ENCODE measurements at places on chromosomes 12 and 14.
A peak's percentile ranks its signal among the peaks of the same experiment; 100 is the strongest.

- DNase-seq = peak; percentile 23
Measured at GRCh38 chr14:67510121-67510520, 21.6 kb upstream of the TMEM229B start.

- peak; percentile 19 for DNase-seq
Measured at GRCh38 chr14:33799705-33800570, 150.9 kb downstream of the EGLN3 start.

- DNase-seq = no peak
Measured at GRCh38 chr12:131176926-131177325, 223.2 kb downstream of the ADGRD1 start.

- DNase-seq = no peak
Measured at GRCh38 chr14:89637581-89637980, 220.5 kb upstream of the FOXN3 start.

GRCh38 chr12:31560516-31560915 lies 30.4 kb downstream of the DENND5B start:
- DNase-seq = no peak

- DNase-seq = no peak
Measured at GRCh38 chr12:44117337-44117736, 281.5 kb downstream of the TMEM117 start.

DNA sequence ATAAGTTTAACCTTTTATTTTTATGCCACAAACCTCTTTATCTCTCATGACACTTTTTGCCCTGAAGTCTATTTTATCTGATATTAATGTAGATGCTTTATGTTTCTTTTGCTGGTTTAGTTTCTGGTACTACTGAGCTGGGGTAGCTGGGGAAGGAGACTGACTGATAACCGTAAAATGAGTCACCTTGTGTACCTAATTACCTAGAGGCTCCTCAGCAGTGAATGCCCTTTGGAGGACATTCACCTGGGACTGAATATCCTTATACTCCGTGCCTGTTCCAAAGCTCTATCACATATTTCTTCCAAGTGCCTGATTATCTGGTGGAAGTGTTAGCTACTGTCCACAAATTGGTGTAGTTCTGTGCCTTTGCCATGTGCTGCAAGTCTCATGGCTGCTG lies 13.9 kb downstream of the ATL1 start:
- DNase-seq = no peak

DNA sequence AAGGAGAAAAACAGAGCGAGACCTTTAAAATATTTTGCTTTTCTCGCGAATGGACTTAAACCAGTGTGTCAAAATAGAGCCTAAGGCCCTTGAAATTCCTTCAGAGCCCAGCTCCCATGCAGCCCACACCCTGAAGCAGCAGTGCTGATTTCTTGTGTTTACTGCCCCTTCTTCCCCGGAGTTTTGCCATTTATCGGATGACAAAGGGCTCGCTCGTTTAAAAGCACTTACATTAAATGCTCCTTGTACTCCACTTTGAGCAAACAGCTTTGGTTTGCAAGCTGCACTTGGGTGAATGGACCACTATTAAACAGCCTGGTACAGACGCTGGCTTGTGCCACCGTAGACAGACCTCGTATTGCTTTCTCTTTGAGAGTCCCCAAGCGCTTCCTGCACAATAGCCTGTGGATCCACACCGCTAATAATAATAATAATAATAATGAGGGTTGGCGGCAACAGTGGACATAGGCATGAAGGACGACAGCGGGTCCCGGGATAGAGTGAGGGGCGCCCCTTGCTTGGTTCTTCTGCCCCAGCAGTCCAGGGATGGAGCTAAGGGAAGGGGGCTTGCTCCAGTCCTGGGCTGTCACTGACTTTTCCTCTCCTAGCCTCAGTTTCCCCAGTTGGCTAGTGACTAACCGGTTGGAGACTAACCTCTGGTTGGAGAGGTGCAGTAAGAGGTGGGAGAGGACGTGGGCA lies 6.6 kb downstream of the DLK1 start:
- no peak for DNase-seq

DNA sequence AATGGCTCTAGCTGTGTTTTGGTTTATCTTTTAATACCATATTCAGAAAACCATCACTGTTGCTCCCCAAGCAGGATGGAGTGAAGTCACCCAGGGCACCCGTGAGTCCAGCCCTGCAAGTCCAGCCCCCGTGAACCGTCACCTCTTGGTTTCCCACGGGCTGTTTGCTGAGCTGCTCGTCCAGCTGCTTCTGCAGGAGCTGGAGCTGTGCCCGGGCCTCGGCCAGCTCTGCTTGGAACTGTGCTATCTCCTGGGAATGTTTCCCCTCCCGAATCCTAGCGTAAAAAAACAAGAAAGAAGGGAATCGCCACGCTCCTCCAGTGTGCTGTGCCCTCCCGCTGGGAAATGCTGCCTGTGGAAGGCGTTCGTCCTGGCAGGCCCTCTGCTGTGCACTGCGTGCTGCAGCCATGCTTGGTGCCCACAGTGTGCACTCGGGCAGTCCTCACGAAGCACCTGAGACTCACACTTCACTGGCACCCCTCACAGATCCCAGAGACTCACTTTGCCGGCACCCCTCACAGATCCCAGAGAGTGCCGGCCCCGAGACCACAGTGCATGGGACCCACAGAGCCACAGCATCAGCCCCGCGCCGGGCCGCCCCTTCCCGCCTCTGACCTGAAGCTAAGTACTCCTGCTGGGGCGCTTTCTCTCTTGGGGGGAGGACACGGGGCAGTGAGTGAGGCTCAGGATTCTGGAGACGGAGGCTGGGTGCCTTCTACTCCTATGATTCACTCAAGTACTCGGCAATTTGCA lies 15.4 kb upstream of the ANKLE2 start:
- DNase-seq = no peak

DNA sequence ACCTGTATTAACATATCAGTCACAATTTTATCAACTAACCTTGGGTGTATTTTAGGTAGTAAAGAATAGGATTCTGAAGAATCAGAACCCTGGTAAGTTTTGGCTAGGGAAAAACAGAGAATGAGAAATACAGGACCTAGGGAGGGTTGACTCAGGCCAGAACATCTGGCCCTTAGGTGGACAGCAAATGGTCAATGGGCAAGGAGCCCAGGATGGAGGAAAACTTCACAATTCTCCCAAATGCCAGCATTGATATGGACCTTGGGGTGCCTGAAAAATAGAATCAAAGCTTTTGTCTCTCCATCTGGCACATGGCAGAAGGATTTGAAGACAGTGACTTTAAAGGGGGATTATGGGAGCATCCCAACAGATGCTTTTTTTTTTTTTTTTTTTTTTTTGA lies 32.7 kb upstream of the PRPF39 start:
- no peak for DNase-seq

DNA sequence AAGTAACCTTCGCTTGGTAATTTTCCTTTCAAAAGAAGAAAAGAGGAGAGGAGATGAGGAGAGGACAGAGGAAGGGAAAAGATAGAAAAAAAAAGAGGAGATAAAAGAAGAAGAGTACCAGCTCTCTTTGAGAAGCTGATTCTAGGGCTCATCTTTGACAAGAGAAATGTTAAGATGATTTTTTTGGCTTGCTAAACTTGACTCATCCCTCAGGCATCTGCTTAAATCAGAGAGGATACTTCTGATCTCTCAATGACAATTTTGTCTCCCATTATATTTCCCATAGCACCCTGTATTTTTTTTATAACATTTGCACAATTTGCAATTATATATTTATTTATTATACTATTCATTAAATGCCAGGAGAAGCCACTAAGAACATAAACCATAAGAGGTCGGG lies 17.1 kb downstream of the SYT1 start:
- peak; percentile 30 for DNase-seq

GRCh38 chr12:55666508-55666907 lies 29.8 kb downstream of the OR10P1 start:
- no peak for DNase-seq

DNA sequence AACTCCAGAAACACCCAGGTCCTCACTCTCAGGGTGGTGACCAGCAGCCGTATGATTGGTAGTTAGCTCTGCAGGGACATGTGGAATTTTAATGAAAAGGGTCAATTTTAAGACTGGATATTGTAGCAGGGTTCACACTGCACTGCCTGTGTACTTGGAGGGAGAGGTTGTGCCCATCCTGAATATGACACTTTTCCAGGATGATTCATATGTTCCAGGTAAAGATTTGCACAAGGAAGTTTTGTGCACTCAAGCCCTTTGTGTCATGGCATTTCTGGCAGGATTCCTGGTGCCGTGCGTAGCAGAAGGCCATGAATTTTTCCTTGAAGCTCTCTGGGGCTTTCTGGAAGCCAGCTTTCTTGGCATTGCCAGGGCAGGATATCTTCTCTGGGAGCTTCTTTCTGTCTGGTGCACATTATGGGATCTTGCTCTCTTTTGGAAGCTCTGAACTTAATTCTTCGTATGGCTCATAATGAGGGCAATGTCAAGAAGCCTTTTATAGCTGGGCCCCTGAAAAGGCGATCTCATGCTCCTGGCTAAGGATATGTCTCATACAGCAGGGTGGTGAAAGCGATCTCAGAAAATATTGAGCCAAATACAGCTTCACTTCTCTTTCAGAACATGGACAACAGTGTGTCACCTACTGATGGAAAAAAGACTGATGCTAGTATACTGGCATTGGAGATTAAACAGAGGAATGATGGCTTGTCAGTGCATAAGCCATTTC lies 1133.9 kb downstream of the AACS start:
- DNase-seq = no peak

DNA sequence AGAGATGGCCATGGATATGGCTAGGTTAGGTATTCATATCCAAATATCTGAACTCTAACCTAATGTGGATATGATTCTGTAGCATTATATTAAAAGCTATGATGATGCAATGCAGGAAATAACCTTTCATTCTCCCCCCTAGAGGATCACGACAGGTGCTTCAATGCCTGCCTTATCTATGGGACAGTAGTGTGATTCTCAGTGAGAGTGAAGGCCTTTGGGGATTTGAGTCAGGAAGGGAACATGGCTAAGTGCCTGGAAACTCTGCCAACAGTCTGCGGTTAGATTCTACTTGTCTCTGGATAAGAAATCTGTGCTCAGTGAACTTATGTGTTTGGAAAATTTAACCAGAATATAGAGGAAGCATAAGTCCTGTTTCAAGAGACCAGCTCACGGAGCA lies 81.8 kb downstream of the SLC38A1 start:
- peak; percentile 64 for DNase-seq

All from fibroblast of skin of right quadriceps (primary cell).